Fibroblast of skin of right quadriceps (primary cell): ENCODE measurements at places on chromosomes 2 and 18.

- DNase-seq, result no peak
These were observed 14.1 kb downstream of the MRO start for GRCh38 chr18:50805732-50806131.

DNA sequence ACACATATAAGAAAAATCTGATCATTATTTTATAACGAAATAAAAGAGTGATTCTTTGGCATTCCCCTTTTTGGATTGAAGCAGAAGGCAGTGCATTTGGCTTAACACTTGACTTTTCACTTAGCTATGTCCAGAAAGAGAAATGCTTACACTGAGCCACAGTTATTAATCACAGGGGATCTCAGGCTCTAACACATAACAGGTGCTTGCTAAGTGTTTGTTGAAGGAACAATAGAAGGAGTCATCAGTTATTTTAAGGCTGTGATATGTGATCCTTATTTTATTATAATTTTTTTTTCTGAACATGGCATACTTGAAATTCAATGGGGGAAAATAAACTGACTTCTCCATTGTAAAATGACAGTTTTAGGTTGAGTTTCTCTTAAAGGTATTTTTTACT, 209.5 kb downstream of the UBE2E3 start:
- no peak for DNase-seq

DNA sequence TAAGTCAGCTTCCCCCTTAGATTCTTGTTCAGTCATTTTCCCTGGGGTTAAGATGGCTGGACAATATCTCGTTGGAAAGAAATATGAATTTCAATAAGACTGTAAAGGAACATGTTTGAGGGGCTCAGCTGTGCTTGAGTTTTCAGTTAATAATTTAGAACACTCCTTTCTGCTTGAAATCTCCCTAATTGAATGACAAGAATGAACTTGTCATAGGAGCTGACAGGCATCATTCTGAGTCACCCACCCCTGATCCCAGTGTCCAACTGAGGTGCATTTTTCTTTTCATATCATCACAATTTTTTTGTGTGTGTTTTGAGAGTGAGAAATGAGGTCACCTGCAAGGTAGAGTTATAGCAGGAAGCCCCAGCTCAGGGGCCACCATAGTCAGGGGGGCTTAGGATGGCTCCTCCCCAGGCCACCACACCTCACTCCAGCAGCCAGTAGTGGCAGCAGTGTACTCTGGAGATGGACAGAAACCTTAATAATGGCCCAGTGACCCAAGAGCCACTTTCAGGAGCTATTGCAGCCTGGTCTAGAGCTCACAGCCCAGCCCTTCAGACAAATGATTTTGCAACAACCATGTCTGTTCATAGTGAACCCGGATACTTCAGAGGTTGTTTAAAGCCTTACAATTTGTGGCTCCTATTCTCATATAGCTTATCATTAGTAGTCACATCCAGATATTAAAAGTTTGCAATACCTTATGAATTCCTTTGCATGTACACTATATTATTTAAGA, 174.5 kb downstream of the MAIP1 start:
- no peak for DNase-seq

- no peak for DNase-seq
These were observed 73.2 kb downstream of the AGAP1 start for GRCh38 chr2:235566931-235567495.

DNA sequence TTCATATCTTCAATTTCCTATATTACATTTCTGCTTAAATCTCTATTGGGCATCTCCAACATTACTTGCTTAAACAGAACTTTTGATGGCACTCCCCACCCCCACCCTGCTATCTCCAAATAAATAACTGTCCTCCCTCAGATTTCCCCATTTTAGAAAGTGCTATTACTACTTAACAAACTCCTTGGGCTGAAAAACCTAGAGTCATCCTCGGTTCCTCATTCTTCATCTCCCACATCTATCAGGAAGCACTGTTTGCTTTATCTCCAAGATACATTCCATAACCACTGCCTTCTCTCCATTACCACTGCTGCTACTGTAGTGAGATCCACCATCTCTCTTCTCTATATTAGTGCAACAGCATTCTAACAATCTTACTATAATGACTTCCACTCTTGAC, 150.4 kb upstream of the CYRIA start:
- no peak for DNase-seq

DNA sequence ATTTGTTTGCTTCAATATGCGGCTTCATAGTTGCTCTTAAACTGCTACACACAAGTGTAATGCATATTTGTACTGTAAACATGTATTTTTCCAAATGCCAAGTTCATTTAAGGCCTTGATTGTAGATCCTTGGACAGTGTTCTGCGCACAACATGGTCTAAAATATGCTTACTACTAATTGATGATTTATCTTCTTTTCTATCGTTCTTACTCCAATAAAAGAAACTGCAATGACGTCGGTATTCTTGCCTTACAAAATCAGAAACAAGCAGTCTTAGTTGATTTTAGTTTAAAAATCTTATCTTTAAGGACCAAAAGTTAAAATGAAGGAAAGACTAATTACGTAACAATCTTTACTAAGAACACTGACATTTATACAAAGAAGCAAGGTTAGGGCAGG, 224.3 kb upstream of the SMAD7 start:
- DNase-seq, result no peak

DNA sequence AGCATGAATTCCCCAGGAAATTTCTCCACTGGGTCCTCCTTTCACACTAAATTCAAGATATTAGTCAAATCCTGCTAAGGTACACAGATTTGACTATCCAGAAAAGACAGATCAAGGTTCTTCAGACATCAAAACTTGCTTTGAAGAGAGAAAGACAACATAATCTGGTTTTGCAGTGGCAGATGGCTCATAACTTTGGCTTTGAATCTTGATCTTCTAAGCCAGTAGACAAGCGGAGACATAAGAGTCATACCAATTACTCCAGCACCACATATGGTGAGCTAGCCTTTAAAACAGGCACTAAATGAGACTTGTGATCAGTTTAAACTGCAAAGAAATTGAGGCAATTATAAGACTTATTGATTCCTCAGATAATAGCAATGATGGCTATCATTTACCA, 29.3 kb downstream of the PDE11A start:
- DNase-seq, result no peak

GRCh38 chr2:236959036-236959435, 126.7 kb upstream of the COPS8 start:
- no peak for DNase-seq

DNA sequence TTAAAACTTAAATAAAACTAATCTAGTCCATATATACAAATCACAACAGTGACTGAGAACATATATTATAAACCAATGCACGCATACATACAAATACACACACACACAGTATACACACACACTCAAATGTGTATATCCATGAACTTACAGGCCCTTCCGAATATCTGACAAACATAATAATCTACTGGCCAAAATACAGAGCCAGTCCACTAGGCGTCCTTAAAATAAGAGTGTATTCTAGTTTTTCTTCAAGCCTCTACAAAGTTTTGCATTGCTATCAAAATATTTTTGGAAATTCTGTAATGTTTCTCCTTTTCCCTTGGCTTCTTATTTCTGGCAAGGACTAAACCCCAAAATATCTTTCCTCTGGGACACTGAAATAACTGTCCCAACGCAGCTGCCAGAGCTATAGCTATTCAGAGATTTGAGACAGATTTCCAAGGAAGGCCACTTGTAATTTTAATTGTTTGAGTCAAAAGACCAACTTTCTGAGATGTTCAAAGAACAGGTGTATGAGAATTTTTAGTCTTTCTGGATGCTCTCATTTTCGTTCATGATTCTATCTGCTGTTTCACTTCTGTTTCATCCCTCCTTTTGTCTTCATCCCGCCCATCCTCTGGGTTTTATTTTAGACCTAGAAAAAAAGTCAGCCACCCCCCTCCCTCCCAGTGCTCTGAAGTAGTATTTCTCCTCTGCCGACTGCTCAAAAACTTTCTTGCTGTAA, 24.1 kb upstream of the SP3 start:
- no peak for DNase-seq

DNA sequence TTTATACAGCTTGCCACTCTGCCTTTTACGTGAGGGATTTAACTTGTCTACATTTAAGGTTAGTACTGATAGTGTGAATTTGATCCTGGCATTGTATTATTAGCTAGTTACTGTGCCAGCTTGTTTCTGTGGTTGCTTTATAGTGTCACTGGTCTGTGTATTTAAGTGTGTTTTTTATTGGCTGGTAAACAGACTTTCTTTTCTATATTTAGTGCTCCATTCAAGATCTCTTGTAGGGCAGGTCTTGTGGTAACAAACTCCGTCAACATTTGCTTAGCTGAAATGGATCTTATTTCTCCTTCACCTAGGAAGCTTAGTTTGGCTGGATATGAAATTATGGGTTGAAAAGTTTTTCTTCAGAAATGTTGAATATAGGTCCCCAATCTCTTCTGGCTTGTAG, 1971.0 kb upstream of the LRRTM1 start:
- no peak for DNase-seq

DNA sequence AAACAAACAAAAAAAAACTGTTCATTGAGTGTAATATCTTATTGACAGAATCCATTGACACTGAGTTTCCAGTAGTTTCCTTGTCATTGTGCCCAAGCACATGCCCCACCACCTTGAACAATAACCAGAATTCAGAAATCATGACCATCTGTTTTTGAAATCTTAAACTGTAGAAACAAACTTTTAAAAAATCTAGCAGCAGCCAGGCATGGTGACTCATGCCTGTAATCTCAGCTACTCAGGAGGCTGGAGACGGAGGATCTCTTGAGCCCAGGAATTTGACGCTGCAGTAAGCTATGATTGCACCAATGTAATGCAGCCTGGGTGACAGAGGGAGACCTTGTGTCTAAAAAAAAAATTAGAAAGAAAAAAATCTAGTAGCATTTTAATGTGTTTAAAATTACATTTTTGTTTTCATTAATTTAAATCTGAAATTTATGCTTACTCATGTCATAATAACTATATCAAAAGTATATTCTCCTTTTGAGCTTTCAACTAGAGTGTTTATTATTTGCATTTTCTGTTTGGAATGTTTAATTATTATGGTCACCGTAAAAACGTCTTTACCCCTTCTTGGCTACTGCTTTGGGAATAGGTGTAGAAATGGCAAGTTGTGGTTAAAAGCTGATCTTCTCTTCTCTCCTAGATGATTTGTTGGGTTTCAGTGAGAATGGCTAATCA, 25.2 kb upstream of the STON1 start:
- DNase-seq, result peak; percentile 73

- DNase-seq, result no peak
These were observed 153.6 kb upstream of the KLF7 start for GRCh38 chr2:207319316-207319715.

- peak; percentile 44 for DNase-seq
These were observed 47.1 kb upstream of the CCDC150 start for GRCh38 chr2:196592331-196592910.

DNA sequence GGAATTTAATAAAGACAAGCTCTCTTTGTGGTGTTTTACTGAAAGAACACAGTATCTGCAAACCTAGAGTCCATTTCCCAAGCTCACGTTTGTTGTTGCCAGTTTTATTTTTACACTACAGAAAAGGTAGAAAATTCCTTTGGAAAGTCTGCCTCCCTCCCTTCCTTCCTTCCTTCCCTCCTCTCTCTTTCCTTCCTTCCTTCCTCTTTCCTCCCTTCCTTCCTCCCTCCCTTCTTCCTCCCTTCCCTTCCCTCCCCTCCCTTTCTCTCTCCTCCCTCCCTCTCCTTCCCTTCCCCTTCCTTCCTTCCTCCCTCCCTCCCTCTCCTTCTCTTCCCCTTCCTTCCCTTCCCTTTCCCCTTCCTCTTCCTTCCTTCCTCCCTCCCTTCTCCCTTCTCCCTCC, 136.3 kb upstream of the REV1 start:
- DNase-seq, result no peak

- DNase-seq, result no peak
These were observed 17.0 kb upstream of the HPCAL1 start for GRCh38 chr2:10285556-10286198.

- no peak for DNase-seq
These were observed 17.9 kb upstream of the DSG3 start for GRCh38 chr18:31429623-31430022.

DNA sequence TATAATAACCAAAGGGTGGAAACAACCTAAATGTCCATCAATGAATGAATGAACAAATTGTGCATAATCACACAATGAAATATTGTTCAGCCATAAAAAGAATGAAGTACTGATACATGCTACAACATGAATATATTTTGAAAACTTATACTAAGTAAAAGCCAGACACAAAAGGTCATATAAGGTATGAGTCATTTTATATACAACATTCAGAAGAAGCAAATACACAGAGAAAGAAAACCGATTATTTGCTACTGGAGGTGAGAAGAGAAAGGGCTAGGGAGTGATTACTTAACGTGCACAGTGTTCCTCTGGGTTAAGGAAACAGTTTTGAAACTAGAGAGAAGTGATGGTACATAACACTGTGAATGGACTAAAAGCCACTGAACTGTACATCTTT, 105.3 kb downstream of the GORASP2 start:
- no peak for DNase-seq

GRCh38 chr18:21369146-21369545, 127.1 kb downstream of the GREB1L start:
- DNase-seq, result no peak

- DNase-seq, result no peak
These were observed 6.5 kb upstream of the MLPH start for GRCh38 chr2:237480556-237480955.

DNA sequence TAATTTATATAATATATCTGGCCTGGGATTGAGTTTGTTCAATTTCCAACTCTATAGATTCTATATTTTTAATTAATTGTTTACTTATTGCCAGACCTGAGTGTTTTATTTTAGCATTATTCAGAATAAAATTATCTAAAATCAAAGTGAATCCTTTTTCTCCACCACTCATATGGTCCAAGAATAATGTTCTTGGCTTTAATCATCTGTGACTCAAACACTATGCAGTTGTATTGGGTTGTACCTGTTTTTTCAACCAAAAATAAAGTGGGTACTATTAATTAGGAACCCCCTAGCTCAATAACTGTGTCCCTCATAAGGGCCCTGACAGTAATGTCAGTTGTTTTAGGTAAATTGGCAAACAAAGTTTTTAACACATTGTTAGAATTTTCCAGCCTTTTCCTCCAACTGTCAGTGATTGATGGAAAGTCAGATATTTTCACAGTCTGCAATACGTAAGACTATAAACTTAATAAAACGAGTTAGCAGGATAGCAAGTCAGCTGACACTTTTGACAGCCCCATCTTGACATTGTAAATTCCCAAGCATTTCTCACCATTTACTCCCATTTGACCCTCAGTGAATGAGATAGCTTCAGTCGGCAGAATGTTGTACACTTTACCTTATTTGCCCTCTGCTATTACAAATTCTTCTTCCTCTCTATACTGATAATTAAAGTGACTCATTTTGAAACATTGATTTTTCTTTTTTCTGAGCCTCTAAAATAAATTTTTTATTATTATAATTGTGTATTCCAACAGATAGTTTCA, 587.4 kb downstream of the METTL4 start:
- no peak for DNase-seq
